ENCODE measurements at places on chromosomes 7 and 10.

- DNase-seq: no peak
These were observed 53.8 kb downstream of the KDM7A start for GRCh38 chr7:140122965-140123364.

DNA sequence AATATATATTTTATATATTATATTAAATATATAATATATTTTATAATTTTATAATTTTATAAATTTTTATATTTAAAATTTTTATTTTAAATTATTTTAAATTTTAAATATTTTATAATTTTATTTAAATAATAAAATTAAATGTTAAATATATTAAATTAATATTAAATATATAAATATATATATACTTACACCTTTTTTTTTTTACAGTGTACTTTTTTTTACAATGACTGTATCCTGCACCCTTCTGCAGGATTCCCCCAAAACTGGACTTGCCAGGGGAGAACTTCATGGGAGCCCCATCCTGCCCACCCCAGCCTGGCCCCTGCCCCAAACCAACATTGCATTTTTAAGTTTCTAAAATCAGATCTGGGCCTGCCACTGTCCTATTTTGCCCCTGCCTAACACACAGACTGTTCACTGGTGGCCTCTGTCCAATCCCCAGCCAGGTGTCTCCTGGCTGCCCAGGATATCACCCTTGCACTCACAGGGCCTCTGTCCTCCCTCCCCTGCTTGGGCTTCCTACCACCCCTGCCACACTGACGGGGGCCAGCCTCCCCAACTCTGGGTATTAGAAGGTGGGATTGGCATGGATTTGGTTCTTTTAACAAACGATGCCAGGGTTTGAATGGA lies 138.0 kb downstream of the ADCY1 start:
- DNase-seq: no peak

- no peak for DNase-seq
These were observed 399.7 kb upstream of the ETV1 start for GRCh38 chr7:14389181-14389591.

DNA sequence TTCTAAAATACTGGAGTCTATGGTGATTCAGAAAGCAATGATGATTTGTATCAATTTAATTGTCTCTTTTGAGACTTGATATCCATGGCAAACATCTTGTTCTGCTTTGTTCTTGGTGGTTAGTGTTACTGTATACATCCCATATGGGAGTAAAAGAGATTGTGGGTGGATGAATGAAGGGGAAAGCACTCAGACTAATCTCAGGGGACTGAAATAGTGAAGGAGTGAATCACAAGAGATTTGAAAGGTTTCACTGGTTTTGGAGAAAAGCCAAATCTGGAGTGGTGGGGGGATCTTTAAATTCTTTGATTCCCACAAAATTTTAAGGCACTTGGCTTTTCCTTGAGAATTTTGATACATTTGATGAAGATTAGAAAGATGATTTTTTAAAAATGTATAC lies 369.4 kb downstream of the INHBA start:
- no peak for DNase-seq

- no peak for DNase-seq
These were observed 676 bp downstream of the TCAF1 start for GRCh38 chr7:143901332-143901667.

- DNase-seq: no peak
These were observed 195.4 kb downstream of the PTPRN2 start for GRCh38 chr7:158392251-158392650.

- no peak for DNase-seq
These were observed 24.1 kb upstream of the DNAJC1 start for GRCh38 chr10:22027364-22028238.

DNA sequence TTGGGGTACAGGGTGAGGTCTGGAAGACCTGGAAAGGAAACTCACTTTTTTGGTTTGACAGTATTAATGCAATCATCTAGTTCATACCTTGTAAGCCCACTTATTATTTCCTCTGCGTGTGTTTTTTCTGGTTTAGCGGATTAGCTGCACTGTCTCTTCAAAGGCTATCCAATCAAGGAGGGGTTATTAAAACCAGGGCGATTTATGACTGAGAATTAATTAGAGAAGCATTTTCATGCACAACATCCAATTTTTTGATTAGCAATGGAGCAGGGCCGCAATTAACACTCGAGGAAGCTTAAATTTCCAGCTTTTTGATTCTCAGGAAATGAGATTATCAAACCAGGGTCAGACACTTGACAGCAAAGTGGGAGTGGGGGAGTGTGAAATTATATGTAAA lies 248.9 kb downstream of the EXOC4 start:
- DNase-seq: no peak

- no peak for DNase-seq
These were observed 475.4 kb downstream of the CNTNAP2 start for GRCh38 chr7:146591976-146592375.

GRCh38 chr10:80458638-80459037 lies 4.5 kb downstream of the TSPAN14 start:
- no peak for DNase-seq

GRCh38 chr7:106199813-106200364 lies 84.9 kb downstream of the NAMPT start:
- no peak for DNase-seq

- DNase-seq: no peak
These were observed 77.0 kb downstream of the ZMIZ1 start for GRCh38 chr10:79145517-79146470.

- peak; percentile 50 for DNase-seq
These were observed 118.2 kb downstream of the CDK6 start for GRCh38 chr7:92717993-92718716.

DNA sequence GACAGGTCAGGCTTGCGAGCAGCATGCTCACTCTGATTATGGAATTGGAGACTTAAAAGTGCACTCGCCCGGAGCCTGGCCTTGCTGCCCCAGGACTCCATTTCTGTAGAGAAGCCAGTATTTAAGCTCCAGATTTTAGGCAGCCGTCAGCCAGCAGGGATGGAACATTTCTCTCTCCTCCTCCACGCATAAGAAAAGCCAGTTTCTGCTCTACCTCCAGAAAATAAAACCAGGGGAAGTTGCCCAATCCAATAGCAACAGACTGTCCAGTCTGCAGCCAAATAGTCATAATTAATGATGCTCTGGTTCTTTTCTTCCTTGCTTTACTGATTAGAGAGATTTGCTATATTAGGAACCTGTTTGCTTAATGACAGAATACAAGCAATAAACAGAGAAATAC lies 203.2 kb downstream of the GFRA1 start:
- no peak for DNase-seq

DNA sequence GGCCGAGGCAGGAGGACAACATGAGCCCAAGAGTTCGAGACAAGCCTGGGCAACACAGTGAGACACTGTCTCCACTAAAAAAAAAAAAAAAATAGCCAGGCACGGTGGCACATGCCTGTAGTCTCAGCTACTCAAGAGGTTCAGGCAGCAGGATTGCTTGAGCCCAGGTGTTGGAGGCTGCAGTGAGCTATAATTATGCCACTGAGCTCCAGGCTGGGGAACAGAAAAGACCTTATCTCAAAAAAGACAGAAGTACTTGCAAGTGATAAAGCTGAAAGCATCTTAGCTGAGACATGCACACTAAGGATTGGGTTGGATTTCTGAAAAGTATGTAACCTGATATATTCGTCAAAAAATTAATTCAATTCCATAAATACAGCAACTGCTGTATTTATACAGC lies 68.4 kb downstream of the PPP1R3C start:
- DNase-seq: no peak

GRCh38 chr7:2384354-2385243 lies 18.8 kb upstream of the CHST12 start:
- no peak for DNase-seq

DNA sequence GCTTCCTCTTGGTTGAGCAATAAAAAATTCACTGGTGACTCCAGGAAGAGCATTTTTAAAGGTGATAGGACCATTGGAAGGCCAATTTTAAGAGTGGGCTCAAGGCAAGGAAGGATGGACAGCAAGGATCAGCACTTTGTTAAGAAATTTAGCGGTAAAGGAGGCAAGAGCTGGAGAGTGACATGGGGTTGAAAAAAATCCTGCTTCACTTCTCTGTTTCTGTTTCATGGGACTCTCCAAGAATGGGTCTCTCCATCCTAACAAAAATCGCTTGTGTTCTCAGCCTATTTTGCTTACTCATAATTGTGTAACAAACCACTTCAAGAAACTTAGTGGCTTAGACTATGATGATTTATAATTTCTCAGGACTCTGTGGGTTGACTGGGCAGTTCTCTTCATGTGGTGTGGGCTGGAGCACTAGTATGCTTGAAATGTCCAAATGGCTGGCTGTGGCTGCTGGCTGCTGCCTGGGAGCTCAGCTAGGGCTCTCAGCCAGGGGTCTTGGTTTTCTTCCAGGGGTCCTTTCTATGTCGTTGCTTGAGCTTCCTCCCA lies 59.8 kb upstream of the ZNRF2 start:
- DNase-seq: no peak

DNA sequence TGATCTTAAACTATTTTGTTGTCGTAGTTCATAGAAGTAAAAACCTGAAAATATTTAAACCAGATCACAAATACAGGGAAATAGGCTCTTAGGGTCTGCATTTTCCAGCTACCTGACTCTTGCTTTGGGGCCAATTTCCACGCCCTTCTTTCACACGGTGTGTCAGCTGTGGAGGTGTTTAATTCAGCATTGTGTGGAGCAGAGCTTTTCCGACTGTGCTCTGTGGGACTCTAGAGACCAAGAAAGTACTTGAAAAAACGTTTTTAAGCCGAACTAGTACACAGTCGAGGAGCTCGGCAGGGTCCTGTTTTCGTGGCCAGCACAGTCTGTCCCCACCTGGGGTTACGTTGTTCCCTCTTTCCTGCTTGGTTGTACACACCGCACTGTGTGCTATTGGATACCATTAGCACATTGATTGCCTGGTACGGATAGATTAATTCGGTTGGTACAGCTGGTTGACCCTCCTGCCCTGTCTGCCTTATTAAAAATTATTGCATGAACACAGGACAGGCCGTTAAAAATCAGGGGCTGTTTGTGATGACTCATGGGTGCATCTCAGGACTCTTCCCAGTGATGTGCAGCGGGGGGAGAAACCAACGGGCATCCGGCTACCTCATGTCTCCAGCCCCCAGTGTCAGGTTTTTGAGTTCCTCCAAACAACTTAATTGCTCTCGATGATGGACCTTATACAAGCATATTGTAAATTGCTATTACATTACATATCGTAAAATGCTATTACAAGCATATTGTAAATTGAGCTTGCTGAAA lies 80.7 kb upstream of the BTBD16 start:
- DNase-seq: no peak

DNA sequence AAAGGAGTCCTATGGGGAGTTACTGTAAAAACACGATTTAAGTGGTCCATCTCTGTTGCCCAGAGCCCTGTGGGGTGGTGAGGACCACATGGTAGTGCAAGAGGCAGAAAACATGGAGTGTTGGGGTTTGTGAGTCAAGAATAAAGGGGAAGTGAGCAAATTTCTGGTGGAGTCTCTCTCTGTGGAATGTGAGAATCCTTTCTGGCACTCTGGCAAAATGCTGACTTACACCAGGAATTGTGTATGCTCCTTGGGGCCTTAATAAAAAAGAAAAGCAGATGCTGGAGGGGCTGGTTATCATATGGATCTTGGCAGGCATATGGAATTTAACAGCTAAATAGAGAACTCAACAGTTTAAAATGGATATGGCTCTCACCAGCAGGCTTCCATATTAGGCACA lies 486.0 kb downstream of the TNS3 start:
- DNase-seq: no peak

- no peak for DNase-seq
These were observed 1.7 kb upstream of the LFNG start for GRCh38 chr7:2517678-2518507.

- no peak for DNase-seq
These were observed 326.8 kb upstream of the POT1 start for GRCh38 chr7:125256446-125256845.

GRCh38 chr10:44619975-44620374 lies 235.1 kb upstream of the CXCL12 start:
- no peak for DNase-seq
